NCI-H187 (cell line): ENCODE measurements at places on chromosomes 3 and 15.

GRCh38 chr15:97978401-97979139, 18.1 kb downstream of the ARRDC4 start:
- no peak for DNase-seq

DNA sequence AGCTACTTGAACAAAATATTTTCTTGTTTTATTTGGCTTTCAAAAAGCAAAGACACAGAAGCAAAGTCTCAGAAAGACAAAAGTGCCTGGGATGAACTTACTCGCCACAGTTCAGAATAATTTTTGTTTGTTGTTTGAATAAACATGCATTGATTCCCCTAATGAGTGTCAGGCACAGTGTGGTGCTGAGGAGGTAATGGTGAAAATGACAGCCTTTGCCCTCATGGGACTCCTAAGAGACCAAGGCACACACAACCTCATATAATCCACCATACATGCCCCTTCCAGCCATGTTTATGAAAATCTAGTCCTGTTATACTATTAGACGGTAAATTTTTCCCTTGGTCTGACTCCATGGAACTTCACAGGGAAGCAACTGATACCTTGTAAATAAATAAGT, 2.5 kb downstream of the GOLIM4 start:
- no peak for DNase-seq

GRCh38 chr3:4761759-4762158, 217.5 kb upstream of the BHLHE40 start:
- DNase-seq = no peak

GRCh38 chr3:146747051-146747450, 141.9 kb upstream of the PLSCR5 start:
- DNase-seq = no peak

DNA sequence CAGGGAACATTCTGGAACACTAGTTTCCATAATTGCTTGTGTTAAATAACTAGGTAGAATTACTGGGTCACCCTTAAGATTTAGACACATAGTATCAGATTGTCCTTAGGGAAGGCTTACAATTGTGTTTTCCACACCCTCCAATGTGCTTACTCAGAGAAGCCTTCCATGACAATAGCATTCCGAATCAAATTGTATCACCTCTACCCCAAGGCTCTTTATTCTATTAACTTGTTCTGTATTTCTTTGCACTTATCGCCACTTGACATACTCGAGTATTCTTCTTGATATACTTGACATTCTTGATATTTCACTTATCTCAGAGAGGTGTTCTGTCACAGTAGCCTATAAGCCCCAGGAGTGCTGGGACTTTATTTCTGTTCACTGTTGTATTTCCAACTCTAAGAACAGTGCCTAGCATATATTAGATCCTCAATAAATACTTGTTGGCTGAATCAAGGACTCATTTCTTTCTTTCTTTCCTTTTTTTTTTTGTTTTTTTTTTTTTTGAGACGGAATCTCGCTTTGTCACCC, 238.9 kb upstream of the PDZRN3 start:
- DNase-seq = no peak

DNA sequence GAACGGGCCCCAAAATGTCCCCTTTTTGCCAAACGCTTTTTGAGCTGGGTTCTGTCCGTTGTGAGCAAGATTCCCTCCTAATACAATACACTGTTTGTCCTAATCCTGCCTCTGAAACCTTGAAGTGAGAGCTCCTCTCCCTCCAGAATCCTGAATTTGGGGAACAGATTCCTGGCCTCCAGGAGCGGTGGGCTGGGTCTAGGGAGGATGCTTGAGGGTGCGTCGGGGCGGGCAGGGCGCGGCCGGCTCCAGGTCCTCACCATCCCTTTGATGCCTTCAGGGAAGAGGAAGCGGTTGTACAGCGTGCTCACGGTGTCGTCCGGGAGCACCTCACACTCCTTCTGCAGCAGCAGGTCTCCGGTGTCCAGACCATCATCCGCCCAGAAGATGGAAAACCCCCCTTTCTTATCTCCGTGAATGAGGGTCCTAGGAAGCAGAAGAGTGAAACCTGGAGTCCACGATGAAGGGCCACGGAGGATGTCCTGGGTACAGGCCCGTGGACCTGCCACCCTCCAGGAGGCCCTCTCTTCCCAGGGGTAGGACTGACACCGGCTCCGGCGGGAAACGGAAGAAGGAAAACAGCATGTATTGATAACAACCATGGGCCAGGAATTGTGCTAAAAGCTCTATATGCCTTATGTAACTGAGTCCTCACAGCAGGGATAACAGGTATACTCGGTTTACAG, 23.2 kb downstream of the ALDH1L1 start:
- no peak for DNase-seq
